ENCODE measurements at places on chromosomes 11 and 22.

DNA sequence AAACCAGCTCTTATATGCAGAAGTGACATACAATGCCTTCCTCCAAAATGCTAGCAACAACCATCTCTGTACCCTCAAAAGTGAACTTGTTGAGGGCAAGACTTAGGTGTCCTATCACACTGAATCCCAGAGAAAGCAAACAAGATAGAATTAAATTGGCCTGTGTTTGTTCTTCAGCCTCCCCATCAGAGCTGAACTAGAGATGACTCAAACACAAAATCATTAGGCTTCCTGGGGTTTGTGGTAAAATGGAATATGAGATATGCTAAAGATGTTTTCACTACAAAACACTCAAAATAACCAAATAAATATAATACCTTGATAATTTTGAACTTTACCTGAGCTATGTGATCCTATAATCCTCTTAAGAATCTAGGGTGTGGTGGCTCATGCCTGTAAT, 31.6 kb downstream of the ZNF214 start:
- DNase-seq, result no peak

DNA sequence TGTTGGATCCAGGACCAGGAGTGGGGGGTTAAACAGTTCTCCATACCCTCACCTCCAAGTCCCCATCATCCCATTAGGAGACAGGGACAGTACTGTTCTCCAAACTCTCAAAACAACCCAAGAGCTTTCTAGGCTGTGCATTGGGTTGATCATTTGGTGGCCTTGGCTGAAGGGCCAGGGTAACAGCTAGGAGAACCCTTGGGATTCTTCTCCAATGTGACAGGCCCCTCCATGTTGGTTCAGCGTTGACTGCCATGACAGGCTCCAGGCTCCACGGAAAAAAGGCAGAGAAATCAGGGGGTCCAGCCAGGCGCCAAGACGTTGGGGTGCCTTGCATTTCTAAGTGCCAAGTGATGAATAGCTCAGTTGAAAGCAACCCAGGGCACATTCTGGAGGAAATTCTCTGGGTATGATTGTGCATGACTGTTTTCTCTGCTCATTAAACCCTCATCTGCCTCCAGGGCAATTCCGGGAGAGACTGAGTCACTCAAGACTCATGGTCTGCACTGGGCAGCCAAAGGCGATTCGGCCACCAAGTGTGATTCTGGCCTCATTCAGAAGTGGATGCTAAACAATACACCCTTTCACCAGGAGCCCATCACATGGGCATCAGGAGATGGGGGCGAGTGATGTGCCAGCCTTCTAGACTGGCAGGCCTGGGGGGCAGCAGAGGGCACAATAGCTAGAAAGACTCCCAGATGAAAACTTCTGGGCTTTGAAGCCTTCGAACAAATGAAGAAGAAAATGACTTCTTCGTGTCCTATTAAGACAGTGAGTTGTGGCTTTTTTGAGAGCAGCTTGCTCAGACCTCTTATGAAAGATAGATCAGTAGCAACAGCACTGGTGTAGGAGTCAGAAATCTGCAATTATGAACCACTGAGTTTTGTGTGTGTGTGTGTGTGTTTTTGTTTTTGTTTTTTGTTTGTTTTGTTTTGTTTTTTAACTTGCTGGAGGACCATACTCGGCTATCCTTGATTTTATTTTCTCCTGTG, 27.7 kb downstream of the CD44 start:
- DNase-seq, result no peak

- DNase-seq, result no peak
Measured at GRCh38 chr11:72618803-72619202, 55.4 kb downstream of the PDE2A start.

DNA sequence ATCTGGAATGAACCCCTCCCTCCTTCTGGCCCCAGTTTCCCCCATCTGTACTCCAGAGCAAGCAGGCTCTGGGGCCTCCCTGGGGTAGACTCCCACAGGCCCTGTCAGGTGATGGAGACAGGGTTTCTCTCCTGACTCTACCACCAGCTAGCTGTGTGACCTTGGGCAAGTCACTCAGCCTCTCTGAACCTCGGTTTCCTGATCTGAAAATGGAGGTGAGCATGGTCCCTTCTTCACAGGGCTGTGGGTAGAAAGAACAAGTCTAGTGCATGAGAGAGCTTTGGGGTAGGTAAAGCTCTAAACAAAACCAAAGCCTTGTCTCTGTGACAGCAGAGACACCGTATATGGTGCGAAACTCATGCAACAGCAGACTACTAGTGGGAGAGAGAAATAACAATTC, 5.6 kb downstream of the CD5 start:
- no peak for DNase-seq

- DNase-seq, result no peak
Measured at GRCh38 chr11:36657610-36658267, 59.7 kb upstream of the RAG2 start.

GRCh38 chr11:67582011-67582410, 1.6 kb upstream of the GSTP1 start:
- DNase-seq, result no peak

- DNase-seq, result no peak
Measured at GRCh38 chr11:43998308-43998707, 49.5 kb upstream of the ACCSL start.

GRCh38 chr11:9060700-9061111, 30.7 kb downstream of the SCUBE2 start:
- no peak for DNase-seq
